WTC11 (cell line): ENCODE measurements at places on chromosomes 2 and 18.

DNA sequence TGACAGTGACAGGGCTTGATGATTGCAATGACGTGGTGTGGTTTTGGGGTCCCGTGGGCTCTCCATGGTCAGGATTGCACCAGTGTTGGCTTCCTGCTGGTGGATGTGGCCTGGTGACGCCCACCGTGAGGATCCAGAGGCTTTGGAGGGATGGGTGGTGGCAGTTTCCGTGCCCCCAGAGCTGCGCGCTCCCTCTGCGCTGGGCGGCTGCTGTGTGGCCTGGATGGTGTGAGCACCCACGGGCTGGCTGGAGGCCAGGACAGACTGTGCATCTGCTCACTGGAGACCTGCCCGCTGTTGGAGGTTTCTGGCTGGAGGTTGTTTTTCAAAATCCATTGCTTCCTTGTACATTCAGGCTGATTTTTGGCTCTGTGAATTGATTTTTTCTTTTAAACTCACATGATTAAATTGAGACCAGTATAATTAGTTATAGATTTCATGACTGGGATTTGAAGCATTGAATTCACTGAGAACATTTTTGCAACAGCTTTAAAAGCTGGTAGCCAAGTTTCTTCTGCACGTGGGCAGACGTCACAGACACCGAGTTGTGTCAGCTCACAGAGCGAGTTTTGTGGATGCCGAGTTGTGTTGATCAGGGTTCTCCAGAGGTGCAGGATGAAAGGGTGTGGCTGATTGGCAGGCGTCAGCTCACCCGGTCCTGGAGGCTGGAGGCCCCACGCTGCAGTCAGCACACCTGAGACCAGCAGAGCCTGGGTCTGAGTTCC is 72.7 kb downstream of the KCNG2 start:
- no peak for DNase-seq

DNA sequence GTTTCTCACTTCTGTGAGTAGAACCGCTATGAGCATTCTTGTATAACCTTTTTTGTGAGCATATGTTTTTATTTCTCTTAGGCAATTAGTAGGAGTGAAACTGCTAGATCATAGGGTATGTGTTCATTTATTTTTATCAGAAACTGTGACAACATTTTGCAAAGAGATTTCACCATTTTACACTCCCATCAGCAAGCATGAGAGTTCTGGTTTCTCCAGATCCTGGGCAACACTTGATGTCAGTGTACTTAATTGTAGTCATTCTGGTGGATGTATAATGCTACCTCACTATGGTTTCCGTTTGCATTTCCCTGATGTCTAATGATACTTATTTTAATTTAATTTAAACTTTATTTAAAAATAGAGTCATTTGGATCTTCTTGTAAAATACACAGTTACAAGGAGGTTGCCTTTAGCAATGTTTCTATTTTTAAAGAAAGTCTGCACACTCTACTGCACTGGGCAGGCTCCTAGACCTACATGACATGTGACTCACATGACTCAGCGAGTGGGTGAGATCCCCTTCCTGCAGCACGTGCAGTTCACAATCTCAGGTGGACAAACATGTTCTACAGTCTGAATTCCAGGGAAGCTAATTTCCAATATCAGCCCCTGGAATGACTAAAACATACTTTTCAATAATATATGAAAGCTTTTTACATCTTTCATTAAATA is 127.0 kb upstream of the BCL2L11 start:
- DNase-seq = no peak

DNA sequence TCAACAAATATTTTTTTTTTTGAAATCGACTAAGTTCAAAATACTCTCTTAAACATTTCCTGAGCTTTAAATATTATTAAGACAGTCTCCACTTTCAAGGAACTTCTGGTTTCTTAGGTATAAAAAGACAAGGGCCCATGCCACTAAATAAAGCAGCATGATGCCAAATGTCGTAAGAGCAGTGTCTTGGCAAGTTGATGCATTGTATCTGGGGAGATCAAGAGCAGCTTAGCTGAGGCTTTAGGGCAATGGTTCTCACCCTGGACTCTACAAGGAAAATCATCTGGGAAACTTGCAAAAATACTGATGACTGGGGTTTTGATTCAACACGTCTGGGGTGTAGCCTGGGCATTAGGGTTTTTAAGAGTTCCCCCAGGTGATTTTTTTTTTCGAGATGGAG is 41.3 kb downstream of the COL4A3 start:
- no peak for DNase-seq

- DNase-seq = no peak
These were observed 30.0 kb downstream of the MRPL35 start for GRCh38 chr2:86229221-86229620.

DNA sequence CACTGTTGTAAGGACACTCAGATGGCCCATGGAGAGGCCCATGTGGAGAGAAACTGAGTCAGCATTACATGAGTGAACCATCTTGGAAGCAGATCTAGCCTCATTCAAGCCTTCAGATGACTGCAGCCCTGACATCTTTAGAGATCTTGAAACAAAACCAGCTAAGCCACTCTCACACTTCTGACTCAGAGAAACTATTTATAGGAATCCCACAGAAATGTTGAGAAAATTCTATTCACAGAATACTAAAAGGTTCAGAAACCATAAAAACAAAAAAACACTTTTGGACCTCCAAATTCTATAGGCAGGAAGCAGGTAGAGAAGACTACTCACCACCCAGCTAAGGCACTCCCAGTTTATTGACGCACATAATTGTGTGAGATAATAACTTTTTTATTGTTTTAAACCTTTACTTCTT is 8.7 kb downstream of the TMEM169 start:
- no peak for DNase-seq

DNA sequence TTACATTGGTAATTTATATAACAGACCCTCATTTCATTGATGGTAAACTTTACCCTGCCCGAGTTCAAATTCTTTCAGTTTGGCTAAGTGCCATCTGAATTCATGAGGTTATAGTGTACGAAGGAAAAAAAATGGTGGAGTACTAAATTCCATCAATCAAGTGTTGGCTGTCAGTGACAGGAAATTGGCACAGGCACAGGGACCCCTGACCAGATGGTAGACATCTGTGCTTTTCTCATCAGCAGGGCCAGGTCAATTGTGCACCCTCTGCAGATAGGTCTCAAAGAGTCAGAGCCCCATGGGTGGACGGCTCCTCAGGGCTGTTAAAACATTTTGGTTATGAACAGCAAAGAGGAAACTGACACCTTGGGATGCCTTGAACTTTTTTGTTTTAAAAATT is 439.2 kb downstream of the SETBP1 start:
- DNase-seq = no peak

- no peak for DNase-seq
These were observed 95.2 kb downstream of the BIN1 start for GRCh38 chr2:127011796-127012195.

- no peak for DNase-seq
These were observed 12.1 kb downstream of the MAP4K3 start for GRCh38 chr2:39424951-39425350.

- no peak for DNase-seq
These were observed 3.9 kb upstream of the DSEL start for GRCh38 chr18:67520351-67520921.

- no peak for DNase-seq
These were observed 479.3 kb upstream of the NXPH2 start for GRCh38 chr2:139259422-139260051.

- peak; percentile 75 for DNase-seq
These were observed 171.2 kb downstream of the TMEM247 start for GRCh38 chr2:46650556-46651001.

- DNase-seq = no peak
These were observed 55.1 kb upstream of the IL1RL1 start for GRCh38 chr2:102256276-102256675.

DNA sequence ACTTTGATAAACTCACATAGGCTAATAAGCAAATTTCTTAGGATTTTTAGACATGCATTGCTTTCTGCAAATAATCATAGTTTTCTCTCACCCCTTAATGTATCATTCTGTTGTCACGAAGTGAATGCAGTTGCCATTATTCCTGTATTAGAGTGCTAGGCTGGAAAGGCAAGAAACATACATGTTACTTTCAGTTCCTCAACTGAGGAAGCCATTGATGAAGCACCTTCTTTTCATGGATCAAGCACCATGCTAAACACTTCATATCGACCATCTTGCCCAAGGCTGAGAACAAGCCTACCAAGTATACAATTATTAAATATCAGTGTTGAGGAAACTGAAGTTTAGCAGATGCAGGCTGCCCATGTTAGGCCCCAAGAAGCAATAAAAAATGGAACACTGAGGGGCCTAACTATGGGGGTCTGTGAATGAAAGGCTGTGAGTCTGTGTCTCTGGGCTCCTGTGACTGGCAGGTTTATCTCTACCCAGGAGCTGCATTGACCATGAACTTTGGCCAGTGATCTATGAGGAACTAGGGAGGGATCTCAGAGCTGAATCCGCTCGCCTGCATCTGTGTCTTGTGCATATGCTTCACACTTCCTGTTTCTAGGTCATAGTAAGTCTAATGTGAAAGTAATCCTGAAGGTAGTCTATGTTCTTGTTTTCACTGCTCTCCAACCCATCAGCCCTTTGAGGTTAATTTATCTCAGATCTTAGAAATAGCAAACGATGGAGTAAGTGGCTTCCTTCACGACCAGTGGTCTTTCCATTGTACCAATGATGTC is 16.0 kb upstream of the TSPYL6 start:
- DNase-seq = no peak

DNA sequence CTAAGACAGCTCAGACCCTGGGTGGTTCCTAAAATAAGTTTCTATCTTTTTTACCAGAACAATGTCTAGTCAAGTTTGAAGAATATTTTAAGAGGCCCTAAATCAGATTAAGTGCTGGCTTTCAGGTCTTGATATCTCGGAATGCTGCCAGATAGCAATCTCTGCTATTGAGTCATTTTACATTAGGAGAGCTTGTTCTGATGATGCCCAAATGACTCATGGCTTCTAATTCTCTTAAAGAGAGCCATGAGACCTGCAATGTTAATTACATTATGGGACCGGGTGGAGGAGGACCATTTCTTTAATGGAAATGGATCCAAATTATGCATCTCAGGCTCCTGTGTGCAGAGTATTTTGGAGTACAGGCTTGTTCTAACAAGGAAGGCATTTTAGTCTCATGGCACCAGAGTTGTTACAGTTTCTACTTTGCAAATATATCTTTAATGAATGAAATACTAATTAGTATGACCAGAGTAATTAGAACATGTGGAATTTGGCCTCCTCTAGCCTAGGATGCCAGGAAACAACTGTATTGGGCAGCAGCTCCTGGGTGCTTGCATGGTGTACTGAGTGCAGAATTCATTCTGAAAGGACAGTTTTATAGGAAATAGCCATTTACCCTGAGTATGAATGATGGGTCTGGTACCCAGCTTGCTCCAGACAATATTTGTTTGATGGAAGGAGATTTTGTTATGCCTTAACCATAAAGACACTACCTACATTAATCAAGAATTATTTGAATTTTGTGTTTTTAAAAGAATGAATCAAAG is 94.0 kb upstream of the SULT1C3 start:
- DNase-seq = no peak

DNA sequence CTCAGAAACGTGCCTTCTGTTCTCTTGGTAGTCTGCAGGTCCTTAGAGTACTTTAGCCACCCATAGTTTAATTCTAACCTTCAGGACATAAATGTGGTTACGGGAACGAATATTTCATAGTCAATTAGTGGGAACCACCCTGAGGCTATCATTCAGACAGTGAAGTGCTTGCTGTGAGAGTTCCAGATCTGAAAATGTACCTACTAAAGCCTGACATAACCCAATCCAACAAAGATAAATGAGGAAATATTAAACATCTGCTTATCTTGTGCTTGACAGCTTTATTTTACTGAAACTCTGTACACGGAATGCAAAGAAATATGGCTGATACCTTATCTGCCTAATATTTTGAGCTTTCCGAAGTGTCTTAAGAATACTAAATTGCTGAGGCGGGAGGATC is 43.0 kb downstream of the RAB27B start:
- DNase-seq = no peak

DNA sequence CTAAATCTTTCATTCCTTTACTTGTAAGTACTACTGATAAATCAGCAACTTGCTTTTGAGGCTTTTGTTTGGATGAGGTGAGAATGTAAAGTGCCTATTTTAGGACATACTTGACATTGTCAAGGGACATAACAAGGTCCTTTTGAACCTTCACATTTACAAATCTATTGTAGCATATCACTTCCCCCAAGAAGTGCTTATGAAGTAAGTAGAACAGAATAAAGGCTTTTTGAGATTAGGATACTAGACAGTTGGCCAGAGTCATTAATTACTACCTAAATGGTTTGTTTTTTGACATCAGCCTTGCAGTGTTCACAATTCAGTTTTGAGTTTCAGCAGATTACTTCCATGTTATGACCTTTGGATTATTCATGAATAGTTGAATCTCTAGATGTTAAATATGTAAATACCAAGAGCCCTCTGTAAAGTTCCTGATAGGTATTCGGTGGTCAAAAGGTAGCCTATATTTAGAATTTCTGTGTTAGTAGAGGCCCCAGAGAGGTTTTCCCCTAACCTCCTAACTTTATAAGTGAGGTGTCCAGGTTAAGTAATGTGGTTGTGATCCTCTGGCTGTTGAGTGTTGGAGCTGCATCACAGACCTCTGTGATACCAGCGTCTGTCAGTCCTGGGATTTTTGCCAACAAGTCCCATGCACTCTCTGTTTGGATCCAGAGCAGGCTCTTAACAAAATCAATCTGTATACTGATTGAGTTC is 67.2 kb downstream of the LCLAT1 start:
- DNase-seq = no peak

- DNase-seq = no peak
These were observed 184.8 kb upstream of the ZEB2 start for GRCh38 chr2:144704709-144705095.

- DNase-seq = peak; percentile 6
These were observed 13.2 kb downstream of the ITM2C start for GRCh38 chr2:230877759-230878598.

DNA sequence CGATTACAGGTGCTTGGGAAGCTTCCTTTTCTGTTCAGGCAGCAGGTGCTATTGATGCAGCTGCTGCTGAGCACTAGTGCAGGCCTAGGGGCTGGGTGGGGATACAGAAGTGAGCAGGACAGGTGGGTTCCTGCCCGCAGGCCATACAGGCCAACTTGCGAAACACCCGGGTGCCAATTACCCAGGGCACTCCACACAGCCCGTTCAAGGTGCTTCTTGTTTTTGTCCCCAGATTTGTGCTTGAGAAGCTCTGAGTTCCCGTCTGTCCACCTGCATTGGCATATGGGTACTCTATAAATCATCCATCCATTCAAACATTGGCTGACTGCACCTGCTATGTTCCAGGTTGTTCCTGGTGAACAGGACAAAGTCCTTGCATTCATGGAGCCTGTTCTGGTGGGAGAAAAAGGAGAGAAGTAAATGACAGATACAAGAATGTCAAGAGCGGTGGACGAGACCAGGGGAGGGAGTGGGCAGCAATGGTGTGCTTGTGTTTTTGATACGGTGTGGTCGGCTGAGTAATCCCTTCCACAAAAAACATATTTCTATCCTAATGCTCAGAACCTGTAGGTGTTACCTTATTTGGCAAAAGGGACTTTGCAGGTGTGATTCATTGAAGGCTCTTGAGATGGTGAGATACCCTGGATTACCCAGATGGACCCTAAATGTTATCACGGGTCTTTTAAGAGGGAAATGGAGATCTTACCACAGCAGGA is 31.4 kb downstream of the SH3BP4 start:
- DNase-seq = no peak
